KG1 (cell line): ENCODE measurements at places on chromosomes 5 and 9.

GRCh38 chr5:157743163-157744050 is at the start of gene LSM11:
Gene LSM11, plus strand, starts transcription at chr5:157743712. Its CDS starts 39 bp downstream, at chr5:157743751.
- DNase-seq: peak; percentile 20

- DNase-seq: no peak
These were observed 47.2 kb upstream of the FBXL7 start for GRCh38 chr5:15452781-15453180.

GRCh38 chr5:52786949-52787599 is 642 bp upstream of the ITGA1 start:
- no peak for DNase-seq

GRCh38 chr9:87148331-87149104 is 201.2 kb upstream of the GAS1 start:
- DNase-seq: no peak

DNA sequence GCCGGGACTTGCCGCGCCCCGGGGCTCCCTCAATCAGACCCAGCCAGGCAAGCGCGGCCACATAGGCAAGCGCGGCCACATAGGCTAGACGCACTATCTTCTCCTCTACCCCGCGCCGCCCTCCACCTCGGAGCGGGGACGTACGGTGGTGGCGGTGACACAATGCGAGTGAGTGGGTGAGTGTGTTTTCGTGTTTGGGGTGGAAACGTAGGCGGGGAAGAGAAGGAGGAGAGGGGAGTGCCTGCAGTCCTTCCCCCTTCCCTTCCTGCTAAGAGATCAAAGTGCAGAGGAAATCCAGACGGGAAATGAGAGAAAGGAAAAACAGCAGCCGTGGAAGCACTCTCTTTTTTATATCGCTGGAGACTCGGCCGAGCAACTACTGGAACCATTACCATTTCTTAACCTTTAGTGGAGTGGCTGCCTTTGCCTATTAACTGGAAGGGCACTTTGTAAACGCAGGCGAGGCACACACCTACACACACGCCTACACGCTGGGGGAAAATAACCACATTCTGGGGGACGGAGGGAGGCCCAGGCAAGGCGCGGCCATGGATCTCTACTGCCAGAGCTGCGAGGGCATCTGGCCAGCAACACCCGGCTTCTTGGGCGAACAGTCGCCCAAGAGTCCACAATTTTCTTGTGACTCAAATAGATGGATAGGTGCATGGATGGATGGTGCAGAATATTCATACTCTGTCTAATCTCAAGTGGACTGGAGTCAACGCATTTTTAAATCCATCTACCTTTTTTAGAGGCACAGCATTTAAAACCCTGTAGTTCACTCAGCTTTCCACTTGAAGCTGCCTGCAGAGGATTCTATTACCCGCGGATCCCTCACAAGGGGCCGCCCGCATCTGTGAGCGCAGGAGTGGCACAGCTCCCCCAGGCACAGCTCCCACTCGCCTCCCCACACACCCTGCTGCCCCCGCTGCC is 2.1 kb downstream of the EDIL3 start:
- DNase-seq: peak; percentile 42

DNA sequence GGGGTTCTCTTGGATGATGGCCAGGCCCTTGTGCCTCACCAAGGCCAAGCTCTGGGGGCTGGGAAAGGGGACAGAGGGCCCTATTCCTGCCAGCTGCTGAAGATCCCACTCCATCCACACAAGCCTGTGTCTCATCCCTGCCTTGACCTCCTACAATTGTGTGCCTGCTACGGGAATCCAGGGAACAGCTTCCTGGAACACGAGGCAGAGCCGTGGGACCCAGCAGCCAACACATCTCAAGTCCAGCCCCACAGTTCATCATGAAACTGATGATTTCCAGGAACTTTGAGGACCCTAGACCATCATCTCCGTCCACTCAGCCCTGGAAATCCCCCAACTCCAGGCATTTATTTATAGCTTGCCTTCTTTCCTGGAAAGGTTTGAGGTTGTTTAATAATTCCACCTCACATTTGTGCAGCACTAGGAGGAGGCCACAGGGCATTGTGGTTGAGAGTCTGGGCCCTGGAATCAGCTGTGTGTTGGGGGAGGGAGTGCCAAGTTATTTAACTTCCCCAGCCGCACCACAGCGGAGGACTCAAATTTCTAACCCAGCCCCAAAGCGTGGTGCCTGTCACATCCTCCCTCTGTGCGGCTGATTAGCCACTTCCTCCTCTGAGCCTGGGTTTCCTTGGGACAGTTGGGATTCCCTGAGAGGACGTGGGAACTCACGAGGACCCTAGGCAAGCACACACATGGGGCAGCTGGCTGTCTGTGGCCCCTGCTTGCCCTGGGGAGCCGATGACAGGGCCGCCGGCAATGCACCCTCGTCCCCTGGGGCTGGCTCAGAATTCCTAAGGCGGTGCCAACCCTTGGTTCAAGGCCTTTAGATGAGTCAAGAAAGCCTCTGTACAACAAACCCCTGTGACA is 58.2 kb upstream of the GGTA1 start:
- peak; percentile 63 for DNase-seq

- no peak for DNase-seq
These were observed 1019.9 kb upstream of the PTPRD start for GRCh38 chr9:11632691-11633090.

DNA sequence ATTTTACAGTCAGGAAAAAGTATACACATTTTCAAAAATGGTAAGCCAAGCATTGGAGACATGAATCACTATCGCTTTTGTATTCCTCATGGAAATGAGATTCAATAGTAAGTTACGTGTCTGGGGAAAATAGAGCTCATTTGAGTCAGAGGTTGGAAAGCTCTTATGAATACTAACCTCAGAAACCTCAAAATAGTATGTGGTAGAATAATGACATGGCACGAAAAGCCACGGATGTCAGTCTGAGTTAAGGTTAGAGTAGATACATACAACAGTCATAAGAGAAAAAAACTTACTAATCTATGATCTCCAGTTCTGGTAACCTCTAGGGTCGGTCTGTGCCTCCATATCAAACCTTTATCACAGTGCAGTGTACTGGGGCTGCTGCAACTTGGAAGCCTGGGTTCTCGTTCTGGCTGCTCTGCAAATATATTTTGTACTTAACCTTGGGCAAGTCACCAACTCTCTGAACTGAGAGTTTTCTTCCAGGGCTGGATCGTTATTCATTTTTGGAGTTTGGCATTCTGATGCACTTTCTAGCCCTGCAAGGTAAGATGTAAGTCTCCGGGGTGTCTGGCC is 31.8 kb downstream of the MAP1B start:
- DNase-seq: no peak

GRCh38 chr5:175386526-175386925 is 57.5 kb downstream of the DRD1 start:
- no peak for DNase-seq

GRCh38 chr9:115883467-115884329 is 269.9 kb upstream of the PAPPA start:
- no peak for DNase-seq

DNA sequence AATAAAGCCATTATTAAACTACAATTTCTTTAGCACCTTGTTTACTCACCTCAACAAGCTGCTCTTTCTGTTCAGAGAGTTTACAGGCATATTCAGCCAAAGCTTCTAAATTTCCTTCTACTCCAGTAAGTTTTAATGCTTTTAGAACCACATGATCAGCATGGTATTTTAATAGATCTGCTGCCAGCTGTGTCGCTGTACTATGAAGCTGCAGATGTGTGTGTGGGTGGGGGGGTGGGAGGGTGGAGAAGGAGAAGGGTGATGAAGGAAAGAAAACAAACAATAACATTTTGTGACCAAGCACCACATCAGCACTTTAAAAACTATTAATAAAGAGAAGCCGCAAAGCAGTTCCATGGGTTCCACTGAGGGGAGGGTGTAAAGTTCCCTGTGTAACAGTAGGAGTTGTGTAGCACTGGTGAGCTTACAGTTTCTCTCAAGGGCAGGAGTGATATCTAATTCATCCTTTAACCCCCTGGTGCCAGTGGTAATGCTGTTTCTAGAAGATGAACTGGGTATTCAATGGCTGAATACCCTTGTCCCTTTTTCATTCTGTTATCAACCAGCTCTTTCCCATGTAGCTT is 38.5 kb downstream of the ABITRAM start:
- DNase-seq: no peak

GRCh38 chr5:74325866-74326265 is 314.7 kb downstream of the ENC1 start:
- DNase-seq: no peak

GRCh38 chr5:128304791-128305190 is 221.2 kb downstream of the SLC12A2 start:
- DNase-seq: no peak

GRCh38 chr5:92401-93220 is 643 bp downstream of the PLEKHG4B start:
- DNase-seq: no peak

DNA sequence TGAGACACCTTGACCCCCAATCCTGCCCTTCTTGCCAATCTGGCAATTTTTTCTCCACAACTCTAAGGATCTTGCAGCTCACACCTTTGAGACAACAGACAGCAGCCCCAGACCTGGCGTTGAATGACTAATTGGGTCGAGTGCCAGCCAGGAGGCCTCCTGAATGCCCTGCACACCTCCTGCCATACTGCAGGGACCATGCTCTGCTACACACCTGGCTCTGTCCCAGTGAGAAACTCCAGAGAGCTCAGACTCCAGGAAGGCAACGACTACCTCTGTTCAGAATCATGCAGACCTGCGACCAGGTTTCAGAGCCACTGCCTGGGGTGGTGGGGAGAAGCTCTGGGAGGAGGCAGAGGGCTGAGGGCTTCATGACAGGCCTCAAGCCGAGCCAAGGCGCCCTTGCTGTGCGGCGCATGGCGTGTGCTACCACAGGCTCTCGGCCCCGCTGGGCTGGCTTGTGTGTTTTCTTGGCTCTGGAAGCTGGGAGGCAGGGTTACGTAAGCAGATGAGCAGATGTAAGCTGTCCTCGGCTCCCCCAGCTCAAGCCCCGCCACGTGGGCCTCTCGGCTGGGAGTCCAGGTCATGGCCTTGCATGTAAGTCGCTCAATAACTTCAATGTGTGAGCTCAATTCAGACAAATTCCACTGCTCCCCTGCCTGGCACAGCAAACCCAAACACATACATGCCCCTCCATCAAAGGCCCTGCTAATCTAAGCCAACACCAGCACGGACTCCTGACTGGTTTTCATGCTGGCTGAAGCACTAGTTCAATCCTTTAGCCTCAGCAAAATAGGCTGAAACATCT is 27.5 kb downstream of the B4GALT1 start:
- DNase-seq: no peak

GRCh38 chr5:165405340-165405739 is 1899.9 kb downstream of the MAT2B start:
- DNase-seq: no peak

- no peak for DNase-seq
These were observed 73.3 kb downstream of the INSL6 start for GRCh38 chr9:5112109-5112592.

GRCh38 chr5:143862271-143862670 is 50.3 kb downstream of the HMHB1 start:
- DNase-seq: no peak

DNA sequence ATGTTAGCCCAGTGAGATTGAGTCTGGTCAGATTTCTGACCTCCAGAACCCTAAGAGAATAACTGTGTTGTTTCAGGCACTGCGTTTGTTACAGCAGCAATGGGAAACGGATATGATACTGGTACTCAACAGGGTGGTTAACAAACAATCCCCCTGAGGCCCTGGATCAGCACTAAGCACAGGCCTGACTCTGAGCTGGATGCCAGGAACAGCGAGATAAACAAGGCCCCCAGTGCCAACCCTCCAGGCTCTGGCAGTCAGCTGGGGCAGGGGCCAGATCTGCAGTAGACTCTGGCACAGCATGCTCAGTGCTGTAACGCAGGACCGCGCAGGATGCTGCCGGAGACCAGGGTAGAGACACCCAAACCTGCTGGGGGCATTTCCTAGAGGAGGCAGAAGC is 22.1 kb downstream of the CPLX2 start:
- no peak for DNase-seq

- no peak for DNase-seq
These were observed 36.0 kb upstream of the GLIPR2 start for GRCh38 chr9:36100532-36100931.

GRCh38 chr9:127833555-127833954 is 20.9 kb downstream of the ENG start:
- DNase-seq: no peak

GRCh38 chr5:180332051-180332517 is 21.1 kb downstream of the GFPT2 start:
- DNase-seq: no peak

DNA sequence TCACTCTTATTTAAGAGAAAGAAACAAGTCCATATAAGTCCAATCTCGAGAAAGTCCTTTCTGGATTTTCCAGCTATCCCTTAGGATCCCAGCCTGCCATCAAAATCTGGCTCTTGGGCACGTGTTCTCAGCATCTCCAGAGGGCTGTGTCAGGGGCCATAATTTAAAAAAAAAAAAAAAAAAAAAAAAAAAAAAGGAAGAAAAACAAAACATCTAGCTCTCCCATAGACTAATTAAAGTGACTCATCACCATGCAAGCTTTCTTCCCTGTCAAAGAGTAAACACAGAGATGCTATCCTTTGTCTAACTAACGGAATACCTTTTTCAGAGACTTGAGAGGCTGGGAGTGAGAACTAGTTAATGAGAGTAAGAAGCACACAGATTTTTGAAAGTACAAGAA is 44.9 kb upstream of the MYO10 start:
- no peak for DNase-seq

- peak; percentile 10 for DNase-seq
These were observed 98.9 kb downstream of the CSNK1G3 start for GRCh38 chr5:123610665-123611405.

GRCh38 chr5:179533024-179533423 is 17.3 kb upstream of the RUFY1 start:
- DNase-seq: no peak

GRCh38 chr5:143011585-143011984 is 241.4 kb downstream of the ARHGAP26 start:
- DNase-seq: no peak

DNA sequence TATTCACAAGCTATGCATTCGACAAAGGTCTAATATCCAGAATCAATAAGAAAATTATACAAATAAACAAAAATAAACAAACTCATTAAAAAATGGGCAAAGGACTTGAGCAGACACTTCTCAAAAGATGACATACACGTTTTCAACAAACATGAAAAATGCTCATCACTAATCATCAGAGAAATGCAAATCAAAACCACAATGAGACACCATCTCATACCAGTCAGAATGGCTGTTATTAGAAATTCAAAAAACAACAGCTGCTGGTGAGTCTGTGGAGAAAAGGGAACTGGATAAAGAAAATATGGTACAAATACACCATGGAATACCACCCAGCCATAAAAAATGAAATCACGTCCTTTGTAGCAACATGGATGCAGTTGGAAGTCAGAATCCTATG is 45.1 kb upstream of the PUM3 start:
- no peak for DNase-seq
